Glutamatergic neuron (in vitro differentiated cells): ENCODE measurements at places on chromosomes 5 and 9. TPM values are rescaled to one million over a fixed set of nuclear protein-coding genes. Genes with fewer than 3 reads are reported as not detected.

GRCh38 chr9:78213712-78214111, 22.2 kb upstream of the CEP78 start:
- no peak overlapping the region for H3K4me3 ChIP-seq
- no peak for DNase-seq

- no peaks in the 10 kb centered on the region for H3K36me3 ChIP-seq
- peaks cover 8% of the 10 kb centered on the region for H3K4me1 ChIP-seq
- H3K27ac ChIP-seq = no peak overlapping the region
- peaks cover 14% of the 10 kb centered on the region for H3K27me3 ChIP-seq
- no peak overlapping the region for H3K4me3 ChIP-seq
Observed at GRCh38 chr9:91427873-91428272, 4.2 kb upstream of the NFIL3 start.

DNA sequence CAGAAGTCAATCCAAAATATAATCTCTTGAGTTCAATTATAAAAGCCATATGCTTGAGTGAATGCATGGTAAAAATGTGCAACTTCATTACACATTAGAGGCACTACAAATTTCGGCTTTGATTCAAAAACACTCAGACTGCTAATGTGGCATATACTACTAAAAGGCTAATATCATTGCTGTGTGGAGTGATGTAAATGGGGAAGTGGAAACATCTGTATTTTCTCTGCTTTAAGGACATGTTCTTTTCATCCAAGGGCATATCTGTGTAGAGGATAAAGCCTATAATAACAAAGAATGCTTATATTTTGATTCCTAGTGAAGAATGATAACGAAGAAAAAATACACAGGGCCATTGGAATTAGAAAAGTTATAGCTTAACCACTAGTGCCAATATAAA, 643.9 kb upstream of the ZNF608 start:
- no peaks in the 10 kb centered on the region for H3K36me3 ChIP-seq
- no peak overlapping the region for H3K4me3 ChIP-seq
- peaks cover 11% of the 10 kb centered on the region for H3K4me1 ChIP-seq
- H3K27ac ChIP-seq = no peak overlapping the region
- H3K27me3 ChIP-seq = no peaks in the 10 kb centered on the region

The SLC46A2 gene
- total RNA-seq = not detected

The SLC34A3 gene
- not detected for total RNA-seq

GRCh38 chr5:149237662-149238061, 34.0 kb upstream of the AFAP1L1 start:
- H3K36me3 ChIP-seq = peaks cover 5% of the 10 kb centered on the region
- H3K4me1 ChIP-seq = no peaks in the 10 kb centered on the region
- DNase-seq = no peak
- no peak overlapping the region for H3K4me3 ChIP-seq
- H3K27ac ChIP-seq = no peak overlapping the region

DNA sequence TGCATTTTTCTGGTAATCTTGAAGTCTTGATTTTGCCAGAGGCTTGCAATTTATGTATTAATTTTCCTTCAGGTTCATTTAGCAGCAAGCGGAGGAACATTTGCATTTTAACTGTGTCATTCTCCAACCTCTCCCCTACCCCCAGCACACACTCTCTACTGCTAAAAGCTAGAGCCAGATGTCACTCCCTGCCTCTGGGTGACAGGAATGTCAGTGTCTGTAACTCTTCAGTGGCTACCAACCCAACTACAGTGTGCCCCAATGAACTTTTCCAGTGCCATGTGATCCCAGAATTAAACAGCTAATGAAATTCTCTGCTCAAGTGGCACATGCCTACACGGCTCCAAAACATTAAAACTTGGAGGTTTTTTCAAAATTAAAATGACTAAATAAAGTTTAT, 260.3 kb downstream of the GOLPH3 start:
- no peaks in the 10 kb centered on the region for H3K36me3 ChIP-seq
- no peaks in the 10 kb centered on the region for H3K27me3 ChIP-seq
- peaks cover 15% of the 10 kb centered on the region for H3K4me1 ChIP-seq

The CD180 gene
- not detected for total RNA-seq

- no peaks in the 10 kb centered on the region for H3K36me3 ChIP-seq
- peaks cover 10% of the 10 kb centered on the region for H3K27me3 ChIP-seq
- H3K4me3 ChIP-seq = no peak overlapping the region
- H3K27ac ChIP-seq = no peak overlapping the region
- no peaks in the 10 kb centered on the region for H3K4me1 ChIP-seq
- DNase-seq = no peak
Observed at GRCh38 chr9:114272739-114273431, 50.0 kb upstream of the ORM1 start.

The B4GALT1 gene
- 5.4 TPM for total RNA-seq

The PCA3 gene
- total RNA-seq = not detected

GRCh38 chr9:18976221-18976708, 56.7 kb downstream of the SAXO1 start:
- H3K36me3 ChIP-seq = no peaks in the 10 kb centered on the region
- peaks cover 2% of the 10 kb centered on the region for H3K27me3 ChIP-seq
- no peak overlapping the region for H3K4me3 ChIP-seq
- no peak overlapping the region for H3K27ac ChIP-seq

DNA sequence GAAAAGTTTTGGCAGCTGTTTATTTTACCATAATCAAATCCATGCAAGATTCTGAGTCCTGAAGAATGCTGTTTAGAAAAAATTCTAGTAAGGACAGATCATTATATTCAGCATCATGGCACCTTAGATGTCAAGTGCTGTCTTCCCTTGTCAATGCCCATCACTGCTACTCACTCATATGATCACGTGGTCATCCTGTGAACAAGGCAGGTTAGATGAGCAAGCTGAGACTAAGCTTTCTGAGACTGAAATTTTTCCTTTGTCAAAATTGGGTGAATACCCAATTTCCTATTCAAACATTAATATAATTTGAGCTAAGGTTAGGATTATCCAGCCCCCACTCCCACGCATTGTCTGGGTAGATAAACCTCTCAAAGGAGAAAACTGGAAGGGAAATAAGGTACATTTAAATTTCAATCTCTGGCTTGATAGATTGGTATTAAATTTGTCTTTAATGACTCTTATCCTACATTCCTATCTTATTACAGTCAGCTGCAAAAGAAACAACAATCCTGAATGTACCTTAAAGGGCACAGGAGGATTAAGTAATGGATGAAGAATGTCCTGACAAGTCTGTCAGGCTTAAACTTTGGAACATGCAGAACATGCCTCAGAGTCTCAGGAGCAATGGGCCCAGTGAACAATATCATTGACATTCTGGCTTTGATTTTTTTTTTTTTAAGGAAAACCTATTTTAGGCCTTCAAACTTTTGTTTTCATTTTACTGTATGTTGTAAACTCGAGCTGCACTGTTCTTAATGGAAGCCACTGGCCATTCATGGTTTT, 148.7 kb upstream of the RANBP3L start:
- no peaks in the 10 kb centered on the region for H3K36me3 ChIP-seq
- peaks cover 2% of the 10 kb centered on the region for H3K27me3 ChIP-seq
- H3K4me1 ChIP-seq = no peaks in the 10 kb centered on the region

DNA sequence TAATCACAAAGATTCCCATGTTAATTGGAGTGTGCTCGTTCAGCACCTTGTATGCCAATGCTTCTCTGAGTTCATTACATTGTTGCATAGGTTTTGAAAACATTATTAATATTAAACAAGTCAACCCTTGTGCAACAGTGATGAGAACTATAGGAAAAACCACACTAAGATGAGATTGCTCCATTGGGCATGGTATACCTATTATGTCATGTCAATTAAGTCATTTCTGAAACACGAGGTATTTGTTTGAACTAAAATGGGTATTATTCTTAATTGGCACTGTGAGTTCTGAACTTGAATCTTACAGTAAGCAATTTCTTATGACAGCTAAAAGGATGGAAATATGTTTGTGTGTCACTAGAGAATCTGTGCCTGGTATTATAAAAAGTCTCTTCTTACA, 447.7 kb downstream of the EFNA5 start:
- H3K27me3 ChIP-seq = peaks cover 2% of the 10 kb centered on the region
- H3K36me3 ChIP-seq = peaks cover 9% of the 10 kb centered on the region
- H3K4me3 ChIP-seq = no peak overlapping the region
- H3K27ac ChIP-seq = no peak overlapping the region
- no peak for DNase-seq
- peaks cover 1% of the 10 kb centered on the region for H3K4me1 ChIP-seq

DNA sequence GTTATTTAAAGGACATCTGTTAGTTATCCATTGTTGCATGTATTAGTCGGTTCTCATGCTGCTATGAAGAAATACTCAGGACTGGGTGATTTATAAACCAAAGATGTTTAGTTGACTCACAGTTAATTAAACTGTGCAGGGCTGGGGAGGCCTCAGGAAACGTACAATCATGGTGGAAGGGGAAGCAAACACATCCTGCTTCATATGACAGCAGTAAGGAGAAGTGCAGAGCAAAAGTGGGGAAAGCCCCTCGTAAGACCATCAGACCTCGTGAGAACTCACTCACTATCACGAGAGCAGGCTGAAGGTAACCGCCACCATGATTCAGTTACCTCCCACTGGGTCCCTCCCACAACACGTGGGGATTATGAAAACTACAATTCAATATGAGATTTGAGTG, 2064.1 kb downstream of the MAT2B start:
- no peak overlapping the region for H3K4me3 ChIP-seq
- H3K27ac ChIP-seq = no peak overlapping the region
- H3K4me1 ChIP-seq = no peaks in the 10 kb centered on the region
- peaks cover 5% of the 10 kb centered on the region for H3K36me3 ChIP-seq
- H3K27me3 ChIP-seq = no peaks in the 10 kb centered on the region

DNA sequence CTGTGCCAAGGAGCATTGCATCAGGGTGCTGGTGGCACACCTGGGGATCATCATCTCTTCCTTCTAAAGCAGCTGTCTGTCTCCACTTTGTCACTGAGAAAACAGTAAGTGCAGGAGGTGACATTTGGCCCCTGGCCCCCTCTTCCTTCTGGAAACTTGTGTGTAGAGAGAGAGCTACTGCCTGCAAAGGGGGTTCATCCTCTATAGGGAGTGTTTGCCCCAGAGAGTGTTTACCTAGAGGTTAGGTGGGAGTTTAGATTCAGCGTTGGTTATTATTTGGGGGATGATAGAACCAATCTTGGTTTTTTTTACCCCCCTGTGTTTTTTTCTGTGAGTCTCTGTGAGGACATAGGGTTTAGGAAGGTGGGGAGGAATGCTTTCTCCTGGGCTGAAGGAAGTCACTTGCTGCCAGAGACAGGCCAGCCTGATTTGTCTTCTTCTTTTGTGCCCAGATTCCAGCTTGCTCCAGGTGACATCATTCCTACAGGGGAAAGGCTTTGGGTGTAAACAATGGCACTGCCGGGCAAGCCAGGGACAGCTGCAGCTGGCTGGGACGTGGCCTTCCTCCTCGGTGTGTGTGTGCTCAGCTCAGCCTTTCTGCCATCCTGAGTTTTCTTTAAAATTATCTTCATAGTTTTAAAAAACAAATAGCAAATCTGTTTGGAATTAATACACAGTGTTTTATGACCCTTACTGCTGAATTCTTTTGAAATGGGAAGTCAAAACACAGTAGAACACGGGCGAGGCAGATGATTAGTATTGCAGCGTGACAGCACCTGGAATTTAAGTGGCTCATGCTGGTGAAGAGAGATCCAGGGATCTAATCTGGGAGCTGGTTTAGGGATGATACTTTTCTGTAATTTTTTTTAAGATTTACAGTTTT, 24.5 kb downstream of the PRRC2B start:
- peak overlapping the region; percentile 72 for H3K4me3 ChIP-seq
- H3K27ac ChIP-seq = peak overlapping the region; percentile 95
- H3K36me3 ChIP-seq = peaks cover 6% of the 10 kb centered on the region
- H3K4me1 ChIP-seq = peaks cover 73% of the 10 kb centered on the region
- peaks cover 17% of the 10 kb centered on the region for H3K27me3 ChIP-seq
- DNase-seq = no peak

The PPP2R2B gene
- 11.4 TPM for total RNA-seq

GRCh38 chr9:125134976-125135375, 8.4 kb downstream of the SCAI start:
- no peaks in the 10 kb centered on the region for H3K4me1 ChIP-seq
- DNase-seq = no peak
- H3K4me3 ChIP-seq = no peak overlapping the region
- no peaks in the 10 kb centered on the region for H3K27me3 ChIP-seq

- no peak overlapping the region for H3K27ac ChIP-seq
- no peak for DNase-seq
- no peaks in the 10 kb centered on the region for H3K36me3 ChIP-seq
Observed at GRCh38 chr9:78712903-78713613, 416.1 kb downstream of the PSAT1 start.

The ANGPTL2 gene
- total RNA-seq = 55.5 TPM

GRCh38 chr5:119583684-119584083, 45.7 kb upstream of the FAM170A start:
- H3K27ac ChIP-seq = no peak overlapping the region
- no peak overlapping the region for H3K4me3 ChIP-seq
- no peaks in the 10 kb centered on the region for H3K36me3 ChIP-seq
- no peak for DNase-seq

The SMIM3 gene
- 0.51 TPM for total RNA-seq

DNA sequence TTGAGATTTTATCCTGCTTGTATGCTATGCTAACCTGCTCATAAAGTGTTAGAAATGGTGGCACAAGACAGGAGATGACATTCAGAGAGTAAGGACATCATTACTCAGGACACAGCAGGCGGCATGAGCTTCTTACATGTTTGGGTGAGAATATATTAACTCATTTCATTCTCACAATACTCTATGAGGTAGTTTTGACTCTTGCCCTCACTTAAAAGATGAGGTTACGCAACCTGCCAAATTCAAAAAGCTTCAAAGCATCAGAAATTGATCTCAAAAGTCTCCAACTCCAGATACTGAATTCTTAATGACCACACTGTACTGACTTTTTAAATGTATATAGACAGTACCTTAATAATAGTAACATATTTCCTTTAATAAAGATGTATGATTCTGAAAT, 60.8 kb downstream of the CDH18 start:
- H3K4me1 ChIP-seq = peaks cover 5% of the 10 kb centered on the region
- H3K27ac ChIP-seq = no peak overlapping the region
- H3K27me3 ChIP-seq = no peaks in the 10 kb centered on the region
- DNase-seq = no peak

- H3K4me3 ChIP-seq = no peak overlapping the region
- no peak overlapping the region for H3K27ac ChIP-seq
- H3K27me3 ChIP-seq = no peaks in the 10 kb centered on the region
- no peaks in the 10 kb centered on the region for H3K36me3 ChIP-seq
Observed at GRCh38 chr5:17819783-17820182, 185.5 kb downstream of the TAF11L14 start.

The LCN1 gene
- total RNA-seq = not detected

DNA sequence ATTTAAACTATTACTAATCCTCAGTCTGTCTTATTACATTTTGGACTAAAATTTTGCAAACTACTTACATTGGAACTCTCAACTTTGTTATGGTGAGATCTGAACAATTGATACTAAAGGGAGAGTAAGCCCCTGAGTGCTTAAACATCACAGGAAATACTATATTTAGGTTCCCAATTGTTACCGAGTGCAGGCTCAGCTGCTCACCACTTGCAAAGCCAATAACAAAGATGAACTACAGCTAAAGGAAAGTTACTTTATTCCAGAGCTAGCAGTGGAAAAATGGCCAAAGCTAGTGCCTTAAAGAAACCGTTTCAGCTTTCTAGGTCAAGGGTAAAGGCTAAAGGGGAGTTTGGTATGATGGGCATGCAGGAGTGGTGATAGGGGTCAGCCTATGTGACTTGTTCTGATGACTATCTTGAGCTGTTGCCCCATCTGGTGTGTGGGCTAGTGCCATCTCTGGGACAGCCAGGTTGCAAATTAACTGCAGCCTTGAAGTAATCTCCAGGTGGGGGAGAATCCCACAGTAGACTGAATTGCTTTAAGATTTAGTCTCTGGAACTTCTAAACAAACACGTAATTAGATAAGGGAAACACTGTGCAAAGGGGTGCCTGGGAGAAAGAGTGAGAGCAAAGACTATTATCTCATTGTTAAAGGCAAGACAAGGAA, 7.8 kb upstream of the NDUFB6 start:
- no peak overlapping the region for H3K4me3 ChIP-seq
- H3K27me3 ChIP-seq = peaks cover 2% of the 10 kb centered on the region
- DNase-seq = no peak
- H3K4me1 ChIP-seq = no peaks in the 10 kb centered on the region
